Pulmonary artery endothelial cell (primary cell): ENCODE measurements at places on chromosomes 6 and 20. TPM values are rescaled to one million over a fixed set of nuclear protein-coding genes. Genes with fewer than 3 reads are reported as not detected.

ATP6V1G2 gene
- 0.42 and 0.59 TPM in 2 replicates for total RNA-seq

CCDC170 gene
- total RNA-seq, result 0.04 and 0.20 TPM in 2 replicates

RCAN2 gene
- total RNA-seq, result 0.07 TPM in 1 of 2 replicates, not detected in the other

TDRD6 gene
- 0.04 TPM in 1 of 2 replicates, not detected in the other for total RNA-seq

MCHR2 gene
- not detected in 2 replicates for total RNA-seq
